ENCODE measurements at places on chromosomes 5 and 9.

DNA sequence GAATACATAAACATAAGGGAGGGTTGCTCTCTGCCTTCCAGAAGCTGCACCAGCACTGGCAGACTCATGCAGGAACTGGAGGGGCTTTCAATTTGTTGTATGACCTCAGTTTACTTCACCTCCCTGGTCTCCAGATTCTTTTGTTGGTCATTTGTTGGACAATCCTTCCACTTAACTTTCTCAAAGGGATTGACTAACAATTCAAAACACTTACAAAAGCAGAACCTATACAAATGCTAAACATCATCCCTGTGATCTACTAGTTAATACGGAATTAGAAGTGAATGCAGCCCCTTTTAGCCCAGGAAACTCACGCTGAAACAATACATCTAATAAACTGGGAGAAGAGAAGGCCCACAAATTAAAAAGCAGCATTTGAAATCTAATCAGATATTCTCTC lies 404.6 kb upstream of the BRINP1 start:
- no peaks in the 10 kb centered on the region for H3K4me1 ChIP-seq
- no peaks in the 10 kb centered on the region for H3K27me3 ChIP-seq
- no peak overlapping the region for H3K27ac ChIP-seq
- no peak overlapping the region for H3K4me3 ChIP-seq

- H3K4me3 ChIP-seq: no peak overlapping the region
- H3K36me3 ChIP-seq: no peaks in the 10 kb centered on the region
- H3K27ac ChIP-seq: no peak overlapping the region
- H3K27me3 ChIP-seq: no peaks in the 10 kb centered on the region
- DNase-seq: no peak
- H3K4me1 ChIP-seq: no peaks in the 10 kb centered on the region
These were observed 573.9 kb downstream of the ZNF608 start for GRCh38 chr5:124172389-124173003.

DNA sequence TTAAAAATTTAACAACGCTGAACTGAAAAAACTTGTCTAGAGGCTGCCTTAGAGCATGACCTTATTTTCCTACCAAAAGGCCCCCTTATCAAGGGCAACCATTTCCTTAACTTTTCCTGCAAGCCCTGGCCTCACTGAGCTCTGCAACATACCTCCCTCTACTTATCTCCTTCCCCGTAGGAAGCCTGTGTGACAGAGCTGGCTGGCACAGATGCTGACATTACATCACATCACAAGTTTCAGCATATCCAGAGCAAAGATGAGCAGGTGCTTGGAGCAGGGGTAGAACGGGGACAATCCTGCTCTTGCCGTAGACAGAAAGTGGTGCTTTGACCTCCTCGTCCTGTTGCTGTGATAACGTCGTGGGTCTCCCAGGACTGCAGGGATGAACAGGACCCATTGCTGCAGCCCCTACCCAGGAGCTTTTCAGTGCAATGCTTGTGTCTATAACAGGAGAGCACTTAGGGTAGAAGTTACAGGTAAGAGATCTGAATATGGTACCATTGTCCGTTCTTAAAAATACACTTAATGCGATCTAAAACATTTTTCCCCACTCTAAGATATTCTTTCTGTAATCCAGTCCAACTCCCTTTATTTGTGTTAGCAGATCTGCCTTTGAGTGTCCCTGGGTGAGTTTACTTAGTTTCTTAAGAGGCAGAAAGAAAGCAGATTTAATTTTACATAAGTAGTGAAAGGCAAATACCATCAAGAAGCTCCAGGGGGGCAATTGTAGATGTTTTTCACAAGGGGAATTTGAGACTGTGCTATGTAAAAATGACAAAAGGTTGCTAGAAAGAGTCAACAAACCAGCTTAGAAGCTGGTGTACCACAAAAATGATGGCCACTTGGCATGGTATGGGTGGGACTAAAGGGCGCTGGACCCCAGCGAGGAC lies 101.9 kb upstream of the EFNA5 start:
- H3K4me3 ChIP-seq: no peak overlapping the region
- no peak for DNase-seq
- no peak overlapping the region for H3K27ac ChIP-seq

DNA sequence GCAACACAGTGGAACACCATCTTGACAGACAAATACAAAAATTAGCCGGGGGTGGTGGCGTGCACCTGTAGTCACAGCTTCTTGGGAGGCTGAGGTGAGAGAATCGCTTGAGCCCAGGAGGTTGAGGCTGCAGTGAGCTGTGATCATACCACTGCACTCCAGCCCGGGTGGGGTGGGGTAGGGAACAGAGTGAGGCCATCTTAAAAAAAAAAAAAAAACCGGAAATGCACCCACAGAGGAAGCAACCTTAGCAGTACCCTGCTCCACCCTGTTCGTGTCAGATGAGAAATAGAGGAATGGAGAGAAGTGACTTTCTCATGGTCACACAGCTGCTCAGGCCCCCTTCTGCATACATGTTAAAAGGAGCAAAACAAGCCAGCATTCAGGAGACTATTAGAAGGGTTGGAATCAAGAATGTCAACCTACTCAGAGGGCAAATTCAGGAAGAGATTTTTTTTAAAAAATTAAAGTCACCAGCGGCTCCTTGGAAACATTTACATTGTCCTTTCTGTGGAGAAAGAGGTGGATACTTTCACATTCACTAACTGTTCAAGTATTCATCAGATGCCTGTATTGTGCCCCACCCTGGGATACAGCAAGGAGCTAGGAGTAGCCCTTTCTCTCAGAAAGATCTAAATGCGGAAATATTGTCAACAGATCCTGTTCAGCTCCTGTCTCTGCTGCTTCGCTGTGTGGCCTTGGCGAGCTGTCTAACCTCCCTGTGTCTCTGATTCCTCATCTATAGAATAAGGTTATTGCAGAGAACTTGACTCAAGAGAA lies 41.0 kb downstream of the CYFIP2 start:
- H3K36me3 ChIP-seq: peaks cover 99% of the 10 kb centered on the region
- no peak for DNase-seq
- H3K4me3 ChIP-seq: no peak overlapping the region
- no peaks in the 10 kb centered on the region for H3K4me1 ChIP-seq
- 0 out of 2 replicates have a peak overlapping the region, but pooled peaks have one; percentile 11 for H3K27ac ChIP-seq
- H3K27me3 ChIP-seq: no peaks in the 10 kb centered on the region

- DNase-seq: no peak
- H3K27me3 ChIP-seq: peaks cover 11% of the 10 kb centered on the region
- H3K4me3 ChIP-seq: no peak overlapping the region
These were observed 10.9 kb upstream of the LCN15 start for GRCh38 chr9:136775191-136775590.

- no peak overlapping the region for H3K4me3 ChIP-seq
- H3K4me1 ChIP-seq: no peaks in the 10 kb centered on the region
- H3K27ac ChIP-seq: no peak overlapping the region
- no peak for DNase-seq
- H3K27me3 ChIP-seq: no peaks in the 10 kb centered on the region
These were observed 12.3 kb downstream of the CCNH start for GRCh38 chr5:87400305-87400899.
